ENCODE measurements at places on chromosomes 6 and 20.
A peak's percentile ranks its signal among the peaks of the same experiment; 100 is the strongest.

DNA sequence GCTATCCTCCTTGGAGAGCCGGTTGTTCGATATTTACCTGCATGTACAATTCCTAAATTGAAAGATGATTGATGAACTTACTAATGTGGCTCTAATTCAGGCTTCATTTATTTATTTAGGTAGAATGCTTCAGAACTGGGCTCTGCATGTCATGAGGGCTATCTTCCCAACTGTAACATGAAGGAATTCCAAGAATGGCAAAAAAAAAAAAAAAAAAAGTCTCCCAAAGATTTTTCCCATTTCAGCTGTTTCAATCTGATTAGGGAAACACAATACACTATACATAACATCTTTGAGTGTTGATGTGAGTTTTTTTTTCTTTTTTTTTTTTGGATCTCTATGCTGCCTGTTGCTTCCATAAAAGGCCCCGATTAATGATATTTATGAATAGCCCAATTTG is 120.1 kb upstream of the SHLD1 start:
- no peak for DNase-seq

GRCh38 chr6:105274678-105275077 is 94.9 kb upstream of the POPDC3 start:
- no peak for DNase-seq

DNA sequence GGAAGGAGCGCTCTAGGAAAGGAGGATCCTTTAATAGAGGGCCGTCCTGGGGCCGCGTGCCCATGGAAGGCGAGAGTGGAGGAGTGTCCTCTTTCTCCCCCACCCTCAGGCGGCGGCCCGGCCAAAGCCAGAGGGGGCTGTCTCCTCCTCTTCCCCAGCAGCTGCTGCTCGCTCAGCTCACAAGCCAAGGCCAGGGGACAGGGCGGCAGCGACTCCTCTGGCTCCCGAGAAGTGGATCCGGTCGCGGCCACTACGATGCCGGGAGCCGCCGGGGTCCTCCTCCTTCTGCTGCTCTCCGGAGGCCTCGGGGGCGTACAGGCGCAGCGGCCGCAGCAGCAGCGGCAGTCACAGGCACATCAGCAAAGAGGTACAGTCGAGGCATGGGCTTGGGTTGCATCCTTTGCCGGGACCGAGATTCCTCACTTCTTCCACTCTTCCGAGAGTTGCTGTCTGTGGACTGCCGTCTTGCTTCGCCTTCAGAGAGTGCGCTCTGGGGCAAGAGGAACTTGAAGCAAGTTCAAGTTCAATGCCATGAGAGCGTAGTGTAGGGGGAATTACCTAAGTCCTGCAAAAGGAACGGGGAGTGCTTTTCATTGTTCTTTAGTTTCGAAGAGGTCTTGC is at the start of gene LAMA2:
LAMA2 (plus strand) TSS at position 148 of the 621 bp plus-strand sequence; CDS start at position 256, 108 bp downstream.
- DNase-seq, result peak; percentile 42

GRCh38 chr20:57034001-57034400 is 232.4 kb downstream of the BMP7 start:
- DNase-seq, result no peak

GRCh38 chr20:611843-612185 is 1.7 kb upstream of the TCF15 start:
- no peak for DNase-seq

DNA sequence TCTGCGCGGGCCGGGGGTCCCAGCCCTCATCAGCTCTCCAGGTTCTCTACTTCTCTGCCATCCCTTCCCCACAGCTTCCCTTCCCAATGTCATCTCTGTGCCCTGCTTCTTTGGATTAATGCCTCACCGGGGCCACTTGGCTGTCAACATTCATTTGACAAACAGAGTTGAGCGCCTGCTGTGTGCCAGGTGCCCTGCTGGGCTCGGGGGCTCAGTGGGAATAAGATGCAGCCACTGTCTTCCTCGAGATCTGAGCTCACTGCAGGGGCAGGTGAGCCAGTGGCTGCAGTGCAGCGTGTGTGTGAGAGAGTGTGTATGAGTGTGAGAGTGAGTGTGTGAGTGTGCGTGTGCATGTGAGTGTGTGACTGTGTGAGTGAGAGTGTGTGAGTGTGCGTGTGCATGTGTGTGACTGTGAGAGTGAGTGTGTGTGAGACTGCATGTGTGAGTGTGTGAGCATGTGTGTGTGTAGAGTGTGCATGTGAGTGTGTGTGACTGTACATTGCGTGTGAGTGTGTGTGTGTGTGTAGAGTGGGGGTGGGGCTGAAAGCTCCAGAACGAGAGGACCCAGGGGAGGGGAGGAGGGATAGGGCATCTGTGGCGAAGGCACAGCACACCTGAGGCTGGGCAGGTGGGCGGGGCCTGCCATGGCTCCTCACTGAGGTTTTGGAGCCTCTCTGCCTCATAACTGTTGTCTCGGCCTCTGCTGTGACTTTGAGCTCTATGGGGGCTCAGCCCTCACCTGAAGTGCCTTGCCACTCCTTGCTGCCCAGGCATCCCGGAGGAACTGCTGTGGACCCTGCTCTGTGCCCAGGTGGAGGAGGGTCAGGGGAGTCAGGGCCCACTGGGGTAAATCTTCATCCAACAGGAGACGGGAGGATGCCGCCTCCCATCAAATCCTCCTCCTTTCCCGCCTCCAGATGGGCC is 36.5 kb upstream of the PHACTR3 start:
- no peak for DNase-seq

- no peak for DNase-seq
Measured at GRCh38 chr6:169978615-169979161, 227.3 kb downstream of the ERMARD start.

All from NCI-H2227 treated with DMSO at 0.1 percent for 48 hours (cell line).